ENCODE measurements at places on chromosomes 6 and 20. TPM values are rescaled to one million over a fixed set of nuclear protein-coding genes. Genes with fewer than 3 reads are reported as not detected.

The RIOK1 gene
- total RNA-seq: 6.2 TPM

- no peak for DNase-seq
These were observed 9.4 kb upstream of the SRC start for GRCh38 chr20:37336369-37337207.

- DNase-seq: peak; percentile 97
These were observed 54.8 kb downstream of the NFATC2 start for GRCh38 chr20:51487565-51488268.

GRCh38 chr6:46296586-46296985, 125.8 kb upstream of the ENPP5 start:
- DNase-seq: no peak
